ENCODE measurements at places on chromosomes 2 and 18. TPM values are rescaled to one million over a fixed set of nuclear protein-coding genes. Genes with fewer than 3 reads are reported as not detected.
A peak's percentile ranks its signal among the peaks of the same experiment; 100 is the strongest.

DNA sequence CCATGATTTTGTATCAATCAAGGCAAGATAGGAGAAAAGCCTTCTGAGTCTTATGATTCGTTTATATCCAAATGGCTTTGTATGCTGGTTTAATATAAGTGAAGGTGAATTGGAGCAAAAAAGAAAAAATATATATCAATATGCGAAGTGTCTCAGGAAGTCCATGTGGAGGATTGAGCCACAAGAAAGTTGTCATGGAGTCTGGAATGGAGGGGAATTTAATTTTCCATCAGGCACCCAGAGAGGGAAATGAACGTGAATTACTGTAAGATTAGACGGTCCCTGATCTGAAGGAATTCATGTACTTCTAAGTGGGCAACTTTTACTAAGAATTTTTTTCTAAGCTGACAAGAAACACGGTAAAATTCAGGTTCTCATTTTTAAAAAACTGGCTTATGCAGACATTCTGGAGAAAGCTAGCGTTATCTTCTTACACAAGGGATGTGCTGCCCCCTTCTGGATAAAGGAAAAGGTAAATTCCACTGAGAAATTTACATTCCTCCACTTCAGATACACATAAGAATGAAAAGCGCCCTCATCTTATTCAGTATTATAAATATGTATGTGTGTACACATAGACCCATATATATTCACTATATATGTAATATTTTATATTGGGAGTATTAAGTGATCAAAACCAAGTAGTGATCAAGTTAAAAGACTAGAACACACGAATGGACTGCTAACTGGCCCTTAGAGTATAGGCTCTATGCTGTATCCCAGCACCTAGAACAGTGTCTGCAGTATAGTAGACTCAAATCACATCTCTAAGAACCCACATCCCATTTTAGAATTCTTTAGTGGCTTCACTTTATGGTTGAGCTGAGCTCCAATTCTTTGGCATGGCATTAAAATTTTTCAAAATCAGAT lies 289.0 kb upstream of the TFPI start:
- DNase-seq: peak; percentile 85

- peak; percentile 45 for DNase-seq
These were observed 3.8 kb downstream of the HNRNPLL start for GRCh38 chr2:38598991-38599295.

DNA sequence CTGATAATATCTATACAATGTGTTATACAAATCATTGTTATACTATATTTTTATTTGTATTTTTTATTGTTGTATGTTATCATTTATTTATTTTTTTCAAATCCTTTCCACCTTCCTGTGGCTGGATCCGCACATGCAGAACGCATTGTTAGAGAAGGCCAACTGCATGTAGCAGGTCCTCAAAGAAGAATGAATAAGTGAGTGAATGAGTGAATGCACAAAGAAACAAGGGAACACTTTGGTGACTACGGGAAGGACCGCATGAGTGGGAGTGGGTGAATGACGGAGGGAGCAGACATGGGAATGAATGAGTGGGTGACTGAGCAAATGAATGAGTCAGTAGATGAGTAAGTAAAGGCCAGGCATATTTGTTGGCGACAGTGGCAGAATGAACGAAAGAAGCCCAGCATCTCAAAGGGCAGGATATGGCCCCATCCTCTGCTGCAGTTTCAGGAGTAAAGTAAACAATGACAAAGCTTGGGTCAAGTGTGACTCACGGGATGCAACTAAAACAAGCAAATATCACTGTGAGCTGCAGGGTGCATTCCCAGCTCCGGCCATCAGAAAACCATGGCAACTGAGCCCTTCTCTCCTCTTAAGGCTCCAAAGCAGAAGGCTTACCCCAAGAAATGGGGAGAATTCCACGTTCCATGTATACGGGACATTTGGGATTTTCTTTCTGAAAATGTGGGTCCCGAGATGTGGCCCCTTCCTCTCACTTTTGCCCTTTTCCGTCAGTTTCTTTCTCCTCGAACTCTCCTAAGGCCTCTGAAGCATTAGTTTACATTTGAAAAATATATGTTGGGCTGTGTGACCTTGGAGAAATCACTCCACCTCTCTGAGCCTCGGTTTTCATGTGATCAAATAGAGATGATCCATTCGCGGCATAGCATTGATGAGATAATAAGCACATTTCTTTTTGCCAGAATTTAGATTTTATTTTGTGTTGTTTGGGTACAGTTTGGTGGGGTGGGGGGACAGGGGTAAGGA lies 24.5 kb downstream of the KCNF1 start:
- peak; percentile 80 for DNase-seq

DNA sequence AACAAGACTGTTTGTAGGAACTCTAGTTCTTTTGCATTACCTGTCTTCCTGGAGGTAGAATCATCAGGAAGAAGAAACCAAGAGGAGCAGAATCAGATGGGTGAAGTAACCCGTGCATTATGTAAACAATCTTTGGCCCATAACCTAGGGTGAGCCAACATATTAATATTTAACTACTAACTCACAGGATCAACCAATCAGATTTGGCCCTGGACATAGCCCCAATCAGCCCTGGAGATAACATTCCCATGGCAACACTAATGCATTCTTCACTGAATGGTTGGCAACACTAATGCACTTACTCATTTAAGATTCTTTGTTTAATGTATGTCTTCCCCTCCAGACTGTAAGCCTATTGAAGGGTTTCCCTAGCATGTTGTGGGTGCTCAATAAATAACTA lies 72.0 kb upstream of the CTAGE1 start:
- peak; percentile 51 for DNase-seq

DNA sequence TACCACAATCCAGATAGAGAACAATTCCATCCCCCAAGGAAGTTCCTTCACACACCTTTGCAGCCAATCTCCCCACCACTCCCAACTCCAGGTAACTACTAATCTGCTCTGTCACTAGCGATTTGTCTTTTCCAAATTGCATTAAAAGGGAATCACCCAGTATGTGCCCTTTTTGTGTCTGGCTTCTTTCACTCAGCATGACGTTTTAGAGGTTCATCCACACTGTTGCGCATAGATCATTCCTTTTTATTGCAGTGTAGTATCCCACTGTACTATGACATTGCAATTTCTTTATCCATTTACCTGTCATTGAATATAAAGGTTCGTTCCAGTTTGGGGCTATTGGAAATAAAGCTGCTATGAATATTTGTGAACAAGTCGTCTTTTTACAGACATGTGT lies 31.6 kb downstream of the TNS1 start:
- DNase-seq: no peak

DNA sequence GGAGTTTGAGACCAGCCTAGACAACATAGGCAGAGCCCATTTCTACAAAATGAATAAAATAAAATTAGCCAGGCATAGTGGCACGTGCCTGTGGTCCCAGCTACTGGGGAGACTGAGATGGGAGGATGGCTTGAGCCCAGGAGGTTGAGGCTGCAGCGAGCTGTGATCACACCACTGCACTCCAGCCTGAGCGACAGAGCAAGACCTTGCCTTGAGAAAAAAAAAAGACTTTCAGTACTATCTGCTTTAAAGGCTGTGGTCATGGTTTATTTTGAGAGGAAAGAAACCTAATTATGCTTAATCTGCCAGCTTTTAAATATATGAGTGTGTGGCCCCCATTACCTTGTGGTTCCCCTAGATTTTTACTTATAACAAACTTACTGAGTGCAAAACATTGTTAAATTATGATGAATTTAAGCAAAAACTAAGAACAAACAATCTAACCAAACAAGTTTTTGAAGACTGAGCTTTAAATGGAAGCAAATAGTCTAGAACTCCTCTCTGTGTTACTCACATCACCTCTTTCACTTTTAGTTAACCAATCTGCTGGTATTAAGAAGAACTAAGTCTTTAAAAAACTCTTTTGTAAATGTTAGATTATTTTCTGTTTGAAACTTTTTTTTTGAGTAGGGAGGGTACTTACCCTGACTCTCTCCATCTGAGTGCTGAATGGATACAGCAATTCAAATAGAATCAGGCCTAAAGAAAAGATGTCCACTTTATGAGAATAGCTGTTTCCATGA lies 65.4 kb downstream of the EIF2AK3 start:
- no peak for DNase-seq

DNA sequence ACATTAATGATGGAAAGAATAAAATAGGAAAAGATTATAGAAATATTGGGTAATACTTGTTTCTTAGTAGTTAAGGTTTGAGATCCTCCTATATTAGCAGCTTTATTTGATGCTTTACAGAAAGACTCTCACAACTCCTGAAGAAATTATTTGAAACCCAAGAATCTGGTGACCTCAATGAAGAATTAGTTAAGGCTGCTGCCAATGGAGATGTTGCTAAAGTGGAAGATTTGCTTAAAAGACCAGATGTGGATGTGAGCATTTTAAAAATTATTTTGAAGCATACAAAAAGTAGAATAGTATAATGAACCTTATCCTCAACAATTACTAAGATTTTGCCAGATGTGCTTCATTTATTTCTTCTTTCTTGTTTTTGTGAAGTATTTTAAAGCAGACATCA lies 59.1 kb downstream of the MIB1 start:
- DNase-seq: no peak

GRCh38 chr18:3793545-3793944 lies 343.6 kb downstream of the TGIF1 start:
- peak; percentile 47 for DNase-seq

The CLHC1 gene
- total RNA-seq: 36.5 TPM

The CHN1 gene
- 3.3 TPM for total RNA-seq

The FABP1 gene
- not detected for total RNA-seq

The SLC4A5 gene
- total RNA-seq: 0.45 TPM

The FOXD4L1 gene
- total RNA-seq: 0.16 TPM

The ZSWIM2 gene
- not detected for total RNA-seq
